ENCODE measurements at places on chromosomes 16 and 17.

DNA sequence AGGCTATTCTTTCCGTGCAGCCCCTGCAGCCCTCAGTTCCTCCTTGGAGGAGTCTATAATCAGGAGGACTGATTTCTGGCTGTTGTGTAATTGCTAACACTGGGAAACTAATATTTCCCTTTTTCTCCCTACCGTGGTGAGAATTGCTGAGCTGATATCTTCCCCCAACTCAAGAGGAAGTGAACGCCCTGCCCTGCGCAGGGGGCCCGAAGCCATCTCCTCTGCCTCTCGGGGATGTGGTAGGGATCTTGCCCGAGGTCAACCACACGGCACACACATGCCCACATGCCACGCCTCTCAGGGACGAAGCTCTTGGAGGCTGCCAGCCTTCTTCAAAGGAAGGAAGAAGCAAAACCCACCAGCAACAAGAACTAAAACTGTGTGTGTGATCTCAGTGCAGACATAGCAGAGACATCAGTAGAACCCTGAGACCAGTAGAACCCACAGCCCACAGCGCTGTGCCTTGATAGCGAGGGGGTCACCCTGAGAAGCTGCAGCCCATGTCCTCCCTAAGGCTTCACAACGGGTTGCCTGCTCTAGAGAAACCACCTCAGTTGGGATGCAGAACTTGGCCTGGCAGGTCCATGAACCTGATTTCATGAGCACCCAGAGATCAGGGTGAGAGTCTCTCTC, 8.9 kb upstream of the ULK2 start:
- DNase-seq = no peak

DNA sequence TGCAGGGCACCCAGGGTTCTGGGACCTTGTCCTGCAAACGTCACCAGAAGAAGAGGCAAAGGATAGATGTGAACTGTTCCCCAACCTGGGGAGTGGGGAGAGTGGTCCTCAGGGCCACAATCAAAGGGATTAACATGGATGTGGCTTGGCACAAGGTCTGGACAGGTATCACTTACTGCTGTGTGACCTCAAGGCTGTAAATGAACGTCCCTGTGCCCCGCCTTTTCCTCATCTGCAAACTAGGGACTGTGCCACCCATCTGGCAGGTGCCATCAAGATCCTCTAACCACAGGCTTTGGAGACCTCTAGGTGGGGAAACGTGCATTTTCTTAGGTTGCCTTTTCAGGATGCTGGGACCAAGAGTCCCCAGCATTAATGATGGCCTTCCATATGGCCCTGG, 25.1 kb downstream of the SLC5A10 start:
- no peak for DNase-seq

DNA sequence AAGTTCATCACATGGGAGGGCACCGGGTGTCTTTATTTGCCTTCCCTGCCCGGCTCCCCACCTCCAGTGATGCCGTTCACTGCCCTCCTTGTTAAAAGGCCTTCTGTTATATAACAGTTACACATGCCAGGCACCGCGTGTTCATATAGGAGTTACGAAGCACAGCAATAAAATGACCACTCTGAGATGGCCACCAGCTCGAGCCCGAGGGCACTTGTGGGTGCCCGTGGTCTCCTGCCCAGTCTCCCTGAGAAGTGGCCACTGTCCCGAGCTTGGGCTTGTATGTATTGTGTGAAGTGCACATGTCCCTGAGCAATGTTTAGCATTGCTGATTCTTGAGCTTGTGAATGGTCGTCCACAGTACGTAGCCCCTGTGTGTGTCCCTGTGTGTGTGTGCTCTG, 355.6 kb downstream of the SEC14L1 start:
- no peak for DNase-seq

- no peak for DNase-seq
These were observed 56.1 kb downstream of the TNRC6C start for GRCh38 chr17:78014646-78015045.

DNA sequence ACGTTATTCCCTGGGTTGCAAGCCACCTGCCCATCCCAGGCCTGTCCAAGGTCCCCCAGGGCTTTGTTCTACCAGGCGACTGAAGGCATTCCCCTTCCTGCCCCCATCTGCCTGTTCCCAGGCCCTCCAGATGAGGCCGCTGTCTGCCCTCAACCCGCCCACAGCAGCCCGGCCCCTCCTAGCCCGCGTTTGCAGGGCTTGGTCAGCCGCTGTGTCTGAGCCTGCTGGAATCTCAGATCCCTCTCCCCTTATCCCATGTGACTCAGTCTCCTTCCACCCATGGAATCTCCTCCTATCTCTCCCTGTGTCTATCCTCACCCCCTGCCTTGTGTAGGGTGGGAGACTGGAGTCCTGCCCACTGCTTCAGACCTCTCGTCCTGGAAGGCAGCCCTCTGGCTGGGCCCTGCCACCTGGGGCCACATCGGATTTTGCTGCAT, 186.0 kb upstream of the TNRC6C start:
- no peak for DNase-seq

GRCh38 chr16:47492428-47493377, 31.6 kb downstream of the PHKB start:
- DNase-seq = no peak

GRCh38 chr17:36529121-36529520, 5.5 kb downstream of the MYO19 start:
- no peak for DNase-seq

GRCh38 chr16:87376660-87377059, 6.9 kb downstream of the FBXO31 start:
- DNase-seq = no peak

DNA sequence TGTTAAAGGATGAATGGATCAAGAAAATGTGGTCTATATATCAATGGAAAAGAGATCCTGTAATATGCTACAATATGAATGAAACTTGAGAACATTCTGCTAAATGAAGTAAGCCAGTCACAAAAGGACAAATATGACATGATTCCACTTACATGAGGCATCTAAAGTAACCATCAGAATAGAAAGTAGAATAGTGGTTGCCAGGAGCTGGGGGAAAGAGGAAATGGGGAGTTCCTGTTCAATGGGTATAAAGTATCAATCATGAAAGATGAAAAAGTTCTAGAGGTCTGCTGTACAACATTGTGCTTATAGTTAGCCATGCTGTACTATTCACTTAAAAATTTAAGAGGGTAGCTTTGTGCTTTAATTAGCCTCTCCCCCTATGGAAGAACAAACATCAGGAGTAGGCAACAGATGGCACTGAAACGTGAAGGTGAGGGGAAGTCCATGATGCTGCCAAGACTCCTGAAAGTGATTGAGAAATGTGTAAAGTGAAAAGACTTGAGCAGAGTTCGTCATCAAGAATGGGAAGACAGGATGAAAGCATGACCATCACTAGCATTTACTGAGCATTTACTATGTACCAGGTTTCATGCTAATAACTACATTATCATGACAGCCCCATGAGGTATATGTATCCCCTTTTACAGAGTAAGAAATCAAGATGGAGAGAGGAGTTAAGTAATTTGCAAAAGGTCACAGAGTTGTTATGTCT, 167.2 kb downstream of the CYB561 start:
- no peak for DNase-seq

DNA sequence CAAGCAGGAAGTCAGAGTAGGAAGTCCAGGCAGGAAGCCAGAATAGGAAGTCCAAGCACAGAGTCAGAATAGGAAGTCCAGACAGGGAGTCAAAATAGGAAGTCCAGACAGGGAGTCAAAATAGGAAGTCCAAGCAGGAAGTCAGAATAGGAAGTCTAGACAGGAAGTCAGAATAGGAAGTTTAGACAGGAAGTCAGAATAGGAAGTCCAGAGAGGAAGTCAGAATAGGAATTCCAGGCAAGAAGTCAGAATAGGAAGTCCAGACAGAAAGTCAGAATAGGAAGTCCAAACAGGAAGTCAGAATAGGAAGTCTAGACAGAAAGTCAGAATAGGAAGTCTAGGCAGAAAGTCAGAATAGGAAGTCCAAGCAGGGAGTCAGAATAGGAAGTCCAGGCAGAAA, 105.3 kb upstream of the C16orf82 start:
- DNase-seq = no peak

- no peak for DNase-seq
These were observed 698 bp downstream of the CD300C start for GRCh38 chr17:74544991-74545842.

DNA sequence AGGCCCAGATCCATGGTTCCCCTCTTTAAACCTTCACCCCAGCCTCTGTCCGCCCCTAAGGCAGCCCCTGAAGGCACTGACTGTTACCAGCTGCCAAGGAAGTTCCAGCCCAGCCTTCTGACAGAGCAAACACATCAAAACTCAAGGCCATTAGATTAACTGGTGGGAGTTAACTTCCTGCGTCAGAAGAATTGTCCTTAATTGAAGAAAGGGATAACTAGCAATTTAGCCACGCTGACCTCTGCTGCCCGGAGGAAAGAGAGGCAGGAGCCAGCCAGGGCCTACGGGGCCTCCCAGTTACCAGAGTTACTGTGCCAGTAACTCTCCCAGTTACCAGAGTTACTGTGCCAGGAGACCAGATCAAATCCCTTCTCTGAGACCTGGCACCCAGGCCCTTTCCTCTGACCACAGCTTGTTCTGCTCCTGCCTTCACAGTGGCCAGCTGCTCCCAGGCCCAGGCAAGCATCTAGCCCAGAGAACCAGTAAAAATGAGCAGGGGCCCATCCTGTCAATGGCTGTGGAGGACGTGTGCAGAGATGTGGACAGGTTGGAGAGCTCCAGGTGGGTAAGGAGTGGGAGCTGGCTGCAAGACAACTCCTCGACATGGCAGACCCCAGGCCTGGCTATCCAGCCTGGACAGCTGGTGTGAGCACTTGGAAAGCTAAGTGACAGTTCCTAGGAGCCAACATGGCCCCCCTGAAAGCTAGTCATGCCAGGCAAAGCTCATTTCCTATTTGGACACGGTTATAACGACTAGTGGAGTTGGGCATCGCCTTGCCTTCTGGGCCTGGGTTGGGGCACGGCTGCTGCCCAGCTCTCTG, 2.8 kb upstream of the PITPNM3 start:
- no peak for DNase-seq

- no peak for DNase-seq
These were observed 34.4 kb downstream of the PECAM1 start for GRCh38 chr17:64356304-64356686.

GRCh38 chr17:1156864-1157263, 22.9 kb downstream of the ABR start:
- DNase-seq = no peak

GRCh38 chr16:12252616-12253015, 276.1 kb downstream of the SNX29 start:
- peak; percentile 95 for DNase-seq

DNA sequence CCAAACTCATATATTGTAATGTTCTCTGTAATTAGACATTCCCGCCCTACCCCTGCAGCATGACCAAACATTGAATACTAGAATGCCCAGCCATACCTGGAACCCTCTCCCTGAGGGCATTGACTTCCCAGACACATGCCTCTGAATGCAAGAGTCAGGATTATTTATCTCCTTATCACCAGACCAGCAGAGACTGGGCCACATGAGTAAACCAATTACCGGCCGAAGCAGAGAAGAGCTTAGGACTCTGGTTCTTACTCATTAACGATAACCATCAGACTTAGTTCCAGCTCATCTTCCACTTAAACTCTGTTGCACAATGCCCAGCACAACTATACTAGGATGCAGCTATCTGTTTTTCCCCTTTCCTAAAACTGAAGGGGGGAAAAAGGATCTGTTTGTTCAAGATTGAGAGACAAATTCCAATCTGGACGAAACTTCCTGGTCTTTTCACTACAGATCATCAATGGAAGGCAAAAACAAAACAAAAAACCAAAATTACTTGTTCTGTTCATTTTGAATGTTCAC, 88.2 kb upstream of the CORO6 start:
- no peak for DNase-seq

DNA sequence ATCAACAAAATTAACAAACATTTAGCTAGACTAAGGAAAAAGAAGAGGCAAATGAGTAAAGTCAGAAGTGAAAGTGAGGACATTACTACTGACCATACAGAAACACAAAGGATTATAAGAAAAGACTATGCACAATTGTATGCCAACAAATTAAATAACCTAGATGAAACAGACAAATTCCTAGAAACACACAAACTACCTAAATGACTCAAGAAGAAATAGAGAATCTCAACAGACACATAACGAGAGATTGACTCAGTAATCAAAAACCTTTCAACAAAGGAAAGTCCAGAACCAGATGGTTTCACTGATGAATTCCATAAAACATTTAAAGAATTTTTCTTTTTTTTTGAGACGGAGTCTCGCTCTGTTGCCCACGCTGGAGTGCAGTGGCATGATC, 35.7 kb upstream of the MYLK3 start:
- no peak for DNase-seq

- DNase-seq = no peak
These were observed 21.1 kb upstream of the METRNL start for GRCh38 chr17:83058266-83058798.

DNA sequence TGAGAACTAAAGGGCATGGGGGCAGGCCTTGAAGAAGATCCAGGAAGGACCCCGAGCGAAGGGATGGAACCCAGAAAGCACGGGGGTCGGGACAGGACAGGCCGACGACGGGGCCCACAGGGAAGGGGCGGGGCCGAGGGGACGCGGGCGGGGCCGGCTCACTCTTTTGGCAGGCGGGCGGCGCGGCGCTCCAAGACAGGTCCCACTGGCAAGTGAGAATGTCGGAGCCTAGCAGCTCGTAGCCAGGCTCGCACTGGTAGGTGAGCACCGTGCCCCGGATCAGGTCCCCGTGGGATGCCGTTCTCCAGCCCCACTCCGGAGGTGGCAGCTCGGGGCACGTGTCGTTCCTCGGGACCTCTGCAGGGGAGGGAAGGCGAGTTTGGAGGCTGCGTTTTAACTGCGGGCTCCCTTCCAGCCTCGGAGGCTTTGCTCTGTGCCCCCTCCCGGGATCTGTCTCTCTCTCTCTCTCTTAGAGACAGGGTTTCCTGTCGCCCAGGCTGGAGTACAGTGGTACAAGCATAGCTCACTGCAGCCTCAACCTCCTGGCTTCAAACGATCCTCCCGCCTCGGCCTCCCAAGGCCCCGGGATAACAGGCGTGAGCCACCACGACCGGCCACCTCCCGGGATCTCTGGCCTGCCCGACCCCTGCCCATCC, 13.7 kb upstream of the CDIPT start:
- DNase-seq = no peak

DNA sequence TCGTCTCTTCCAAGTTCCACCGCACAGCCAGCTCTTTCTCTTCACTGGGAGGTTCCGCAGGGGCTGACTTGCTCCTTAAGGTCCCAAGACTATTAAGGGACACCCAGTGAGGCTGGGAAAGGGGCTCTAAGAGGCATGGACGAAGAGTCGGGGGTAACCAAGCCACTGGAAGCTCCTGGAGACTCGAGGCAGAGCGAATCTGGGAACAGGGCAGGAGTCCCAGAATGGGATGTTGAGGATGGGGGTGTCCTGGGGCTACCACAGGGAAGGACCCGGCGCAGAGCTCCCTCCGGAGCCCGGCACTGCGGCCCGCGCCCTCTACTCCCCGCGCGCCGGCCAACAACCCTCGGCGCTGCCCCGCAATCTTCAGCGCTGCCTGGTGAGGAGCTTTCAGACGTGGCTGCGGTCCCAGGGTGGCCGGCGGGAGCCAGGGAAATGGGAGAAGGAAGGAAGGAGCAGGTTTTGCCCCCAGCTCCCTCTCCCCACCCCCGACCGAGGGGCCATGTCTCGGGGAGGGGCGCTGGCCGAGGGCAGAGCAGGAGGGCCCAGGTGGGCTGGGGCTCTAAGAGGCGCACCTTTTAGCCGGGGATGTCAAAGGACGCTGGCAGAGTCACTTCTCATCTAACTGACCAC, 581 bp downstream of the CHST5 start:
- DNase-seq = no peak

All from NCI-H1105 (cell line).